ENCODE measurements at places on chromosomes 2 and 18.

GRCh38 chr2:106107509-106108131 lies 86.5 kb downstream of the UXS1 start:
- peak; percentile 48 for DNase-seq
- H3K27me3 ChIP-seq: no peaks in the 10 kb centered on the region
- H3K4me3 ChIP-seq: no peak overlapping the region
- H3K36me3 ChIP-seq: peaks cover 20% of the 10 kb centered on the region

GRCh38 chr2:163247156-163247846 lies 408.7 kb upstream of the KCNH7 start:
- no peak for DNase-seq
- no peaks in the 10 kb centered on the region for H3K4me1 ChIP-seq
- H3K27ac ChIP-seq: no peak overlapping the region
- no peak overlapping the region for H3K4me3 ChIP-seq

GRCh38 chr18:64037812-64038414 lies 68.0 kb downstream of the SERPINB8 start:
- no peak for DNase-seq
- H3K4me3 ChIP-seq: no peak overlapping the region
- no peak overlapping the region for H3K27ac ChIP-seq

DNA sequence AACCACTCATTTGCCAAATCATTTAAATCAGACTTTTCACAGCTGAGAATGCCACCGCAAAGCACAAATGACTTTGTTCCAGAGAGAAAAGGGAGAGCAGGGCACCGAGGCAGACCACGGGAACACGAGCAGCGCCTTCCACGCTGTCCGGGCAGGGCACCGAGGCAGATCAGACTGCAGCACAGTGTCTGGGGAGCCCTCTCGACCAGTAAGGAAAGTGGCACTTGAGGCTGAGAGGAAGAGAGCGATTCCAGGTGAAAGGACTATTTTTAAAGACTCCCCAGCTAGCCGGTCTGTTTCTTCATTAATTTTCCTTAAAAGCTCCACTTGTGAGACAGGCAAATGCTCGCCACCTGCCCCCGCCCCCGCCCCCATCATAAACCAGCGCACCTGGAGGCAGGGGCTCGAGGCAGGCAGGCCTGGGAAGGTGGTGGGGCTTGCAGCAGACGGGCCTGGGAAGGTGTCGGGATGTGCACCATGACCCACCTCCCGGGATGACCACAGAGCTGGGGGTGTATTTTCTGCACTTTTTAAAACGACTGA lies 80.9 kb upstream of the CTDP1 start:
- no peak for DNase-seq
- no peaks in the 10 kb centered on the region for H3K4me1 ChIP-seq
- no peak overlapping the region for H3K4me3 ChIP-seq
- no peak overlapping the region for H3K27ac ChIP-seq

- no peak for DNase-seq
- no peaks in the 10 kb centered on the region for H3K4me1 ChIP-seq
- H3K4me3 ChIP-seq: no peak overlapping the region
- peaks cover 32% of the 10 kb centered on the region for H3K27me3 ChIP-seq
These were observed 232.2 kb downstream of the TTC32 start for GRCh38 chr2:19669559-19669958.

DNA sequence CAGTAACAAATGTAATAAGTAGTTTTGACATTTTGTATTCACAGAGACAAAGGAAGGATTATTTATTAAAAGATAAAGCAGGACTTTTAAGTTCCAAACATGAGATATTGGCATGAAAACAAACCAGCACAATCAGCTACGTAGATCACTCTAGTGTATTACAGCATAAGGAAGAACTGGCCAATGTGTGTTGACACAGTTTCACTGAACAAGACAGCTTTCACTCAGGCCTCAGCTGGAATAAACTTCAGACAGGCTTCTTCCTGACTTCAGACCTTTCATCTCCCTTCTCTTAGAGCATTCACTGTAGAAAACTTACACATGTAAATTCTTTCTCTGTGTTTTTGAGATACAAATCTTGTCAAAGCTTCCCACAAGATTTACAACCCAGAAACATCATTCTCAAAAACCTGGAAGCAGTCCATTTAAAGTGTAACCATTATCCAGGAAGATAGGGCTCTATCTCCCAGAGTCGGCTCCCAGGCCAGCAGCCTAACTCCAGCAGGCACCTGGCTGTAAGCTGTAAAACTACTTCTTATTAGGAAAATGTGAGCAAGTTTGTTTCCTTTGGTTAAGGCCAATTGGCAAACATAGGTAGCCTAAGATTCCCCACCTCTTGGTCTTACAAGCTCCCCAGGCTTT lies 768.3 kb upstream of the CDH7 start:
- no peak overlapping the region for H3K4me3 ChIP-seq
- DNase-seq: no peak
- no peak overlapping the region for H3K27ac ChIP-seq
- no peaks in the 10 kb centered on the region for H3K4me1 ChIP-seq
- H3K36me3 ChIP-seq: no peaks in the 10 kb centered on the region

DNA sequence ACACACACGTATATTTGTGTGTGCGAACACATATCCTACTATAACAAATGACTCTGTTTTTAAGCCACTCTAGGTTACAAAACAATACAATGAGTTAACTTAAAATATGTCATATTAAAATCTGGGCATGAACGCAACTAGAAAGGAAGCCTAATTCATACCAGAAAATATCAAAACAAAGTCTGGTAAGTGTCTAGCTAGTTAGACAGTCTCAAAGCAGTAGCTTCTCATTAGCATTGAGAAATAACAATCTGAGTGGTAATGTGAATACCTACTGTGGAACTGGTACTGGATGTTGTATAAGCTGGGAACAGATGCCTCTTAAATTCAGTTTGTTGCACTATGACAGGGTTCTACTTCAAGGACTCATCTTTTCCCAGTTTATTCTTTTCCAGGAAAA lies 32.5 kb upstream of the WIPF1 start:
- no peaks in the 10 kb centered on the region for H3K27me3 ChIP-seq
- H3K27ac ChIP-seq: peak overlapping the region; percentile 100
- H3K4me3 ChIP-seq: peak overlapping the region; percentile 99
- H3K4me1 ChIP-seq: peaks cover 73% of the 10 kb centered on the region
- no peak for DNase-seq

Measured in activated CD8-positive, alpha-beta memory T cell treated with anti-CD3 and anti-CD28 coated beads, Interleukin-2, amount 10 ng/mL, durations not matched to agents 7 days and 5 days (primary cell).